ENCODE measurements at places on chromosomes 2 and 18.

- DNase-seq = no peak
These were observed 24.8 kb upstream of the ACYP2 start for GRCh38 chr2:54090521-54091117.

- DNase-seq = no peak
These were observed 148.0 kb upstream of the TCF4 start for GRCh38 chr18:55735969-55736368.

DNA sequence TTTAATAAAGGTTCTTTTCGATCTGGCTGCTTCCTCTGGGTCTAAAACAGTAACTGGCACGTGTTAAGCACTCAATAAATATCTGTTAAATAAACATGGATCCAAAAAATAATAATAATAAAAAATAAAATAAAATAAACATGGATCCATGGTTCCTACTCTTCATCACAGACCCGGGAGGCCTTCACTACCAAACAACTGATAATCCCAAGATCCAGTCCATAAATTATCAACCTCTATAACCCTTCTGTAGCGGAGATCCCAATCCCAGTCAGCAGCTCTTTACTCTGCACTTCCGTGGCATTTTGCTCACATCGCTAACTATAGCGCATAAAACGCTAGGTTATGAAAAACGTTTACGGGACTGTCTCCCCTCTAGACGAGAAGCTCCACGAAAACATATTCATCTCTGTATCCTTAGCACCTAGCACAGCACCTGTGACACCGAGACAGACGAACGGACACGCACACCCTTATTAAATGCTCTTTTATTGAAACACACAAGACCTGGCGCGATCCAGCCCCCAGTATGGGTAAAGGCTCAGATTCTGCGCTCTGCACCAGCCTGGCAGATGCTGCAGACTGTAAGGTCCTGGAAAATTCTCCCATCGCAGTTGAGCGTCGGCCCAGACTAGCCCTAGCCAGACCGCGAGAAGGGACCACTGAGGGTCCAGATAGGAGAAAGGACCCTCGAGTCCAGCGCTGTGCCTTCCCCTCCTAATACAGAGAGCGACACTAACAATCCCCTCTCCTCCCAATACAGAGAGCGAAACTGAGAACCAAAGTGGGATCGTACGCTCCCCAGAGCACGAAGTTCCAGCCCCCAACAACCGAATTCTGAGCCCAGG is 770 bp downstream of the NBAS start:
- DNase-seq = peak; percentile 4

DNA sequence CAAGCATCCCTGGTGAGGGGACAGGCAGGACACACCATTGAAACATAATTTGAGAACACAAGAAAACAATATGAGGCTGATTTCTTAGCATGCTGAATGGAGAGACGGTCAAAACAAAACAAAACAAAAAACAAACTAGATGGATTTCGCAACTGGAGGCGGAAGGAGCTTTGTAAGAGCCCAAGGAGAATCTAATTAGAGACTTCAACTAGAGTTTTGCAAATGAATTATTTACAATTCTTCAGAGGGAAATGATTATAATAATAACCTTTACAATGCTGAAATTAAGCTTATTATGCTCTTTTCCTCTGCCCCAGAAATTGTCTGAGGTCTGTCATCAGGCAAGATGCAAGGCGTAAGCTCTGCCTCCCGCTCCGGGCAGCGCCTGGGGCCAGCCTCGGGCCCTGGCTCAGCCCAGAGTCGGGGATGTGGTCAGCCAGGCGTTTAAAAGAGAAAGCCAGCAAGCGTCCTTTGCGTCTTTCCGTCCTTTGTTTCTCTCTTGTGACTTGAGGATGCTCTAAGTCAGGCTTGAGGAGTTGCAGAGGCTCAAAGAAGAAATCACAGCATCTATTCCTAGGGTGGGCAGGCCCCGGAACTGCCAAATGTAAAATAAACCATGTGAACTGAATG is 139.6 kb downstream of the TWIST2 start:
- DNase-seq = no peak

- DNase-seq = no peak
These were observed 16.6 kb downstream of the ADCY3 start for GRCh38 chr2:24903161-24904103.

DNA sequence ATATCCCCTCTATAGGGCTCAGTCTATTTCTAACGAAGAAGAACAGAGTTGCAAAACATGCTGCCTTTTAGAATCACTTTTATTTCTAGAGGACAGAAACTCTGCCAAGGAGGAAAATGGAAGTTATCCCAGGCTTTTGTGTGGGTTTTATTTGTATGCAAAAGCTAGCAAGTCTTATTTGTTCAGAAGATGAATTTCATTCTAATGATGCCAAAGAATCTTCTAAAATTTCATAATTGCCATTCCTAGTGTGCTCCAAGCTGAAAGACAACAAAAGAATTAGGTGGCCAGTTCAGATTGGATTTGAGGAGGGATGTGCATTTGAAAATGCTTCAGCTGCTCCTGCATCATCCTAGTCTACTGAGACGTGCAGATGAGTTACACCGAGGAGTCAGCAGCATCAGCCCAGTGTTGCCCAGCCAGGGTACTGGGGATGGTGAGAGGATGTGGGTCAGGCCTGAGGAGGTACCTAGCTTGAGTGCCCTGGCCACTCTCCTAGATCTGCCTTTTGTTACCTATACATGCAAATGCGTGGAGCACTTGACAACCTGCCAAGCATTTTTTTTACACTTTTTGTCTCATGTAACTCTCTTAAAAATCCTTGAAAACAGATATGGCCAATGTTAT is 80.1 kb downstream of the KCNS3 start:
- DNase-seq = no peak

DNA sequence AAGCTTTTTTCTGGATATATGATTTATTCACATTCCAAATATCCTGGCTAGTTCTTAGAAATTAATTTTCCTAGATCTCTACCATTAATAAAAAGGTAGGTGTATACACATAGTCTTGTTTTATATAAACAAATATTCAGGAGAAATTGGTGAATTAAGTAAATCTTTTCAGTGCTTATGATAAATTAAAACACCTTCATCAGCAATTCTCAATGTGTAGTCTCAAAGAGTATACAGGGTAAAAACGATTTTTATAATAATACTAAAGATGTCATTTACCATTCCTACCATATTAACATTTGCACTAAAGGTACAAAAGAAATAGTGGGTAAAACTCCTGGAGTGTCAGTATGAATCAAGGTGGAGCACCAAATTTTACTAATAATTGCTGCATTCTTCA is 40.2 kb downstream of the CERKL start:
- DNase-seq = no peak

- no peak for DNase-seq
These were observed 140.3 kb downstream of the CYRIA start for GRCh38 chr2:16525265-16525887.

DNA sequence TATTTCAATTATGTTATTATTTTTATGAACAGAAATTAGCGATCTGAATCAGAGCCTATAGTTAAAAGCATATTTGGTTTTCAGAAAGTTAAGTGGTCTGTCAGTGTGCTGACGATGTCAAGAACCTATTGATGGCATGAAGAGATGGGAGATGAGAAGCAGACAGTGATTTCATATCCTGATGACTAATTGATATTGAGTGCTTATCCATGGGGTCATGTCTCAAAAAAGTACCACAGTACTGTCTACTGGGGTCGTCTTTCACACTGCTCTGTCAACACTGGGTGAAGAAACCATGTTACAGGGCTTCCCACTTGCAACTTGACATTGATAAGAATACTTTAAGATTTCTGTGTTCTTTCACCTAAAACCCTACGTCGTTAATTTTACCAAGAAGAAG is 297.1 kb downstream of the AFF3 start:
- DNase-seq = no peak

- no peak for DNase-seq
These were observed 110.8 kb upstream of the TRIB2 start for GRCh38 chr2:12605936-12606335.

DNA sequence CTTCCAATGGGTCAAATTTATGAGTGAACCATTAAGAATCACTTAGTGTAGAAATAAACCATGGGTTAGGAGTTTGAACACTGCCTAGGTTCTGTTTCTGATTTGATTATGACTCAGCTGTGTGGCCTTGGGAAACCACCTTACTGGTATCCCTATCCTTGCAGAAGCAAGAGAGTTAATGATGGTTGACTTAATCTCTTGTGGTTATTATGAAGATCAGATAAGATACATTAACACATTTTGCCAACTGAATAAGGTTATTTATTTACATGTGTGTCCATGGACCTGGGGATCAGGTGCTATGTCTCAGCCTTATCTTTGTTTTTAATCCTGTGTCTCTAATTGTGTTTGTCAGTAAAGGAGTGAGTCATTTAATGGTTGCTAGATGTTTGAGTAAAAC is 5.4 kb upstream of the KCNJ13 start:
- DNase-seq = no peak

- DNase-seq = no peak
These were observed 1.2 kb downstream of the TGOLN2 start for GRCh38 chr2:85326406-85327159.

GRCh38 chr18:59067873-59068272 is 71.8 kb upstream of the SEC11C start:
- no peak for DNase-seq

DNA sequence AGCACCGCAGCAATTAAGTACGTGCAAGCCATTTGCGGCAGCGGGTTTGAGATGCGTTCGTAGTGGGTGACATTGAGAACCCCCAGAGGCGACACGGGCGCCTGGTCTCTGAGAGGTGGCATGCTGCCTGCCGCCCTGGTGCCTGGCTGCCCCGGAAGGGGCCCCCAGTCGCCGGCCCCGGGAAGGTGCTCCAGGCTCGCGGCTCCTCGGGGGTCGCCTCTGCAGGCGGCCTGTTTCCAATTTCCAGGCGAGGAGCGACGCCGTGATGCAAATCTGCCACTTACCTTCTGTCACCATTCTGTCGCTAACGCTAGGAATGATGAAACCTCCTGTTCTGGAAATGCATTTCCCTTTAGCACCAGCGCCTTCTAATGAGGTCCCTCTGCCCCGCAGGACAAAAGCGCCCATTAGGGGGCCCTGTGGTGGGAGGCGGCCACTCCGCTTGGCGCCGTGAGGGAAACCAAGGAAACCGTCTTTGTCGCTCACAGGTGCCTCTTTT is 13.0 kb downstream of the KIF5C start:
- DNase-seq = peak; percentile 8

DNA sequence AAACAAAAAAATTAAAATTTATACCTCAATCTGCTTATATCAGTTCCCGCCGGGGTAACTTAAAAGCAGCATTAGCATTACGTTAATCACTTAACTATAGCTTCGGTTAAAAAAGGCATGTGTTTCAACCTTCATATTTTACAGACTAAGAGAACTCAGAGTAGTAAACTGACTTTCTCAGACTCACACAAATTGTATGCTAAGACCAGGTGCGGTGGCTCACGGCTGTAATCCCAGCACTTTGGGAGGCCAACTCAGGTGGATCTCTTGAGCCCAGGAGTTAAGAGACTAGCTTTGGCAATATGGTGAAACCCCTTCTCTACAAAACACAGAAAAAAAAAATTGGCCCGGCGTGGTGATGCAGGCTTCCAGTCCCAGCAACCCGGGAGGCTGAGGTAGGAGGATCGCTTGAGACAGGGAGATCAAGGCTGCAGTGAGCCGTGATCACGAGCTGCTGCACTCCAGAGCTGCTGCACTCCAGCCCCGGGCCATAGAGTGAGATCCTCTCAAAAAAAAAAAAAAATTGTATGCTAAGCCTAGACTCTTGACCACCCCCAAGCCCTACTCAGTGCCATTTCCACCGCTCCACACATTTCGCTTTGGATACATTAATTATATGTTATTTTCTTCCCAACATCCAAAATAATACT is 2.4 kb downstream of the HNRNPLL start:
- no peak for DNase-seq

- DNase-seq = no peak
These were observed 47.4 kb downstream of the ARHGAP15 start for GRCh38 chr2:143176606-143177005.

GRCh38 chr2:4588606-4589005 is 885.2 kb downstream of the DCDC2C start:
- DNase-seq = no peak

DNA sequence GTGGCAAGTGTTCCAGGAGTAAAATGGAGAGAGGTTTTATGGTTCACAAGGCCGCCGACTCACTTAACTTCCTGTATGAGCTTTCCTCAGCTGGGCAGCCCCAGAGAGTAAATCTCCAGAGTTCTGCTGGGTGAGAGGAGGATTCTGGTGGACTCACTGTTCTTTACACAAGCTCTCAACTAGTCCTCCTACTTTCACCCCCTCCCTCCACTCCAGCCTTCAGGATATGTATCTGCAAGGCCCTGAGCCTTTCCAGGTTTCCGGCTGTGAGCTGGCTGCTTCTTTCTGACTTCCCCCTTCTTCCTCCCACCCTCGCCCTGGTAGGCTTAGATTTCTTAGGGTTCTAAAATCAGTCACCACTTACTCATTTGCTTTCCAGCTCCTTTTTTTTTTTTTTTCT is 34.0 kb downstream of the EML6 start:
- DNase-seq = no peak

- no peak for DNase-seq
These were observed 16.8 kb upstream of the LPIN1 start for GRCh38 chr2:11729362-11730212.

DNA sequence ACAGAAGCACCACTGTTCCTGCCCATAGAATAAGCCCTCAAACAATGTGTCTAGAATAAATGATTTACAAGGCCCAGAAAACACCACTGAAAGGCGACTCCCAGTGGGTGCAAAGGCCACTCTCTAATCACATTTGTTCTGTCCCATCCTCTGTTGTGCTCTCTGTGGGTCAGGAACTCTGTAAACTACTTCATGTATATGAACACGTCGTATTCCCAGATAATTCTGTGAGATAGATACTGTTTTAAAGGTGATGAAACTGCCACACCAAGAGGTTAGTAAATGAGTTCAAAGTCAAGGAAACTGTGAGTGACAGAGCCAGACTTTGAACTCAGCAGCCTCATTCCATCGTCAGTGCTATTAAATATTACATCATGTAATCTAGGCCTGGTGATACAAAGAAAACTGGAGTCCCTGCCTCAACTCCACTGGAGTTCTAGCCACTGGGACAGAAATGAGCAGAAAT is 269.7 kb upstream of the DCC start:
- no peak for DNase-seq

GRCh38 chr2:143949121-143949848 is 570.6 kb downstream of the ZEB2 start:
- DNase-seq = no peak

- no peak for DNase-seq
These were observed 73.9 kb downstream of the PLA2R1 start for GRCh38 chr2:159988412-159988970.

GRCh38 chr2:180618570-180618969 is 361.8 kb upstream of the UBE2E3 start:
- no peak for DNase-seq

DNA sequence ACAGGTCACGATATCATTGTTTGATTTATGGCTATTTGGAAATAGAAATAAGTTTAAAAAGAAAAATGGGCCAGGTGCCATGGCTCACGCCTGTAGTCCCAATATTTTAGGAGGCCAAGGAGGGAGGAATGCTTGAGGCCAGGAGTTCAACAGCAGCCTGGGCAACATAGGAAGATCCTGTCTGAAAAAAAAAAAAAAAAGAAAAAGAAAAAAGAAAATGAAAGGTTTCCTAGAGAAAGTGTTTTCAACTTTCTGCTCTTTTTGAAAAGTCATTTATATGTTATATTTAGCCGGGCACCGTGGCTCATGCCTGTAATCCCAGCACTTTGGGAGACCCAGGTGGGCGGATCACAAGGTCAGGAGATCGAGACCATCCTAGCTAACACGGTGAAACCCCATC is 3.2 kb downstream of the NDUFB3 start:
- no peak for DNase-seq

- no peak for DNase-seq
These were observed 137.9 kb upstream of the RAB12 start for GRCh38 chr18:8471372-8471771.

GRCh38 chr18:12302391-12303147 is 5.5 kb upstream of the TUBB6 start:
- no peak for DNase-seq

All from NCI-H774 (cell line).